ENCODE measurements at places on chromosomes 1 and 21.
A peak's percentile ranks its signal among the peaks of the same experiment; 100 is the strongest.

DNA sequence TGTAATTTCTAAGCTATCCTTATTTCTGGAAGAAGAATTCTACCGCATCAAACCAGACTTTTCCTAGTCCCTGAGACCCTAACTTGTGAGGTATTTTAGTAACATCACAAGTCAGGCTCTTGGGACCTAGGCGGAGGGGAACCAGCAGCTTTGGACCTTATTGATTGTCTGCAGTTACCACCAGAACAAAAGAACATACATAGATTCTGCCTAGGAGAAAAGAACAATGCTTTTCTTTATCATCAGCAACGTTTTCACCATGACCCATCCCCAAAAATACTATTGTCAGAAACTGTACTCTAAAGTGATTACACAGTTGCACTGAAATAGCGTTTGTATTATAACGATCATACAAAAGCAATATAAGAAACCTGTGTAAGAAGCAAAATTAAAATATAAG is 860.4 kb downstream of the USP25 start:
- no peak for DNase-seq

GRCh38 chr1:168653567-168653966 is 75.4 kb downstream of the DPT start:
- no peak for DNase-seq

- peak; percentile 64 for DNase-seq
These were observed 5.5 kb upstream of the AGTRAP start for GRCh38 chr1:11730429-11730891.

DNA sequence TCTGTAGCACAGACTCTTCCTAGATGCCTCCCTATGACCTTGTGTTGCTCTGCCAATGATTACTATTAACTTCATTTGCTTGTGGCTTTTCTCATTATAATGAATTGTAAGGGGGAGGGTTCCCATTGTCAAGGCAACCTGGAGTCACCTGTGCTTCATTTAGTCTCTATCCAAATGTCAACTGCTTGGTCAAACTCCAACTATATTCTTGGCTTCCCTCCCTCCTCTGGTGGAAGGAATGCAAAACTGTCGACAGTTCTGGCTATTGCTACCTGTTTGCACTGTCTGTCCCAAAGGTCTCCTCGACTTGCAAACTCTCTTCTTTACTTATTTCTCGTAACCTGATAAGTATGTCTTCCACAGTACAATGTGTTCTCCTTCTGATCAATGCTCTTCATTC is 100.3 kb downstream of the CACNA1E start:
- DNase-seq, result no peak

DNA sequence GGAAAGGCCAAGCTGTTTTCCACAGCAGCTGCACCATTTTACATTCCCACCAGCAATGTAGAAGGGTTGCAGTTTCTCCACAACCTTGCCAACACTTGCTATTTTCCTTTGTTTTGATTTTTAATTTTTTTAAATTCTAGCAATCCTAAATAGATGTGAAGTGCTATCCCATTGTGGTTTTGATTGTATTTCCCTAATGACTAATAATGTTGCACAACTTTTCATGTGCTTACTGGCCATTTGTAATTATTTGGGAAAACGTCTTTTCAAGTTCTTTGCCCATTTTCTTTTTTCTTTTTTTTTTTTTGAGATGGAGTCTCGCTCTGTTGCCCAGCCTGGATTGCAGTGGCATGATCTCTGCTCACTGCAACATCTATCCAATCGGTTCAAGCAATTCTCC is 53.9 kb downstream of the VCAM1 start:
- no peak for DNase-seq

- DNase-seq, result no peak
These were observed 65.7 kb downstream of the DISP1 start for GRCh38 chr1:222880587-222880986.

DNA sequence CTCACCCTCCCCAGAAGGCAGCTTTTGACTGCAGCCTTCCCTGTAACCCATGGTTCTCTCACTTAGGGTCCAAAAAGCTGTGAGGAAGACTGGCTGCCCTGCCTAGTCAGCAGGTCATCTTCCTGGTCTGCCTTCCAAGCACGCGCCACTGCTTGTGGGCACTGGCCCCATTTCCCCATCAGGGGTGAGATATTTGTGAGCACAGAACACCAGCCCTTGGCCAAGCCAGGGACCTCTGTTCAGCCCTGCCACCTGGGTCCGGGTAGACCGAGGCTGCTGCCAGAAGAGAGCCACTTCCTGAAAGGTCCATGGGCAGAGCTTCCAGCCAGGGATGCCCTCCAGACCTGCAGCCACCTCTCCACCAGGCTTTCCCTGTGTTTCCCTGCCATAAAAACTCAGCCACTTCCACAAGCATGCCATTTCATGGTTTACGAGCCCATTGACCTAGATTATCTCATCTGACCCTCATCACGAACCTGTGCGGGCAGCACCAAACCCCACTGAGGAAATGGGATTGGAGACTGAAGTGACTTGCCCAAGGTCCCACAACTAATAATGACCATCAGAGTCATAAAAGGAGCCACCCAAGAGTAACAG is 40.5 kb downstream of the GLIS1 start:
- no peak for DNase-seq

- no peak for DNase-seq
These were observed 6.4 kb downstream of the BCAR3 start for GRCh38 chr1:93675271-93675670.

DNA sequence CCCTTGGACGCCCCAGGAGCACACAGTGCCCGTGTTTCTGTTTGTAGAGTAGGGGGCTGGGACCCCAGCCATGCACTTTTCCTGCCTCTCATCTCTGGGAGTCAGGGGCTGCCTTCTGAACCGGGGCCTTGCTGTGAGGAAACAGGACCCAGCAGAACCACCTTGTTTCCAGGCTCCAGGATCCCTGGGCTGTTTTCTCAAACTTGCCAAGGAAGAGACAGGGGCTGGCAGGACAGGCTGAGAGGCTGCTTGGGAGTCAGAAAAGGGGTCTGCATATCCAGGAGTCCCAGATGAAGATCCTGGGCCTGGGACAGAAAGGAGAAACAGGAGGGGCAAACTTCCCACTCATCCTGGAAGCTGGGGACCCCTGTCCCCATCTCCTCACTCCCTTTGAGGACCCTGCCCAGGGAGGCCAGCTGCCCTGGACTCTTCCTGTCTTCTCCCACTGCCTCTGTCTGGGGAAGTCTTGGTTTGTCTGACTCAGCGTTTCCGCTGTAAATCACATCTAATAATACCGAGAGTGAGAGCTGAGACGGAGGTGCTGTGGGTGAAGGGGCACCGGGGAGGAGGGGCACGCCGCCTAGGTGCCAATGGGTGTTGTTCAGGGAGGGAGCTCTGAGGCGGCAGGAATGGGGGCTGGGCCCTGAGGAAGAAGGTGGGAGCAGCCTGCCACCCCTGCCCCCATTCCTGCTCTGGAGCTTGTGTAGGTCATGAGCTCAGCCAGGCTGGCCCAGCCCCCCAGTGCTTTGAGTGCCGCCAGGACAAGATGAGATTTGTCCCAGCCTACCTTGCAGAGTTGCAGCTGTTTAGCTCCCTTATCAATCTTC is 16.7 kb downstream of the POU3F1 start:
- peak; percentile 88 for DNase-seq

DNA sequence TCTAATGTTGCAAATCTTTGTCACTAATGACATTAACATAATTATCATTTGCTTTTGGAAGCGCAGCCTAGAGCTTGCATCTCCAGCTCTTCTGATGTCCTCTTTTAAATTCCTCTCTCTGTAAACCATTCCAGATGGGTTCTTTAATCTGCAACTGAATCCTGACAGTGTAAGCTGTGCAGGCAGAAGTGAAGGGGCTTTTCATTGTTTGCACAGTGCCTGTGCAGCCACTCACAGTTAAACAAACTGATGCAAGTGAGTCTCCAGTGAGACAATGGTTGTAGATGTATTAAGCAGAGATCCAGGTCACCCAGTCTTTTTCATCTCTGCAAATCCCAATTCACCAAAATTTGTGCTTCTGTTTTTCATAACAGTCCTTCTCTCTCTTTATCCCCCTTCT is 22.5 kb upstream of the FCRL5 start:
- no peak for DNase-seq

- no peak for DNase-seq
These were observed 23.7 kb upstream of the TMCO2 start for GRCh38 chr1:40224040-40224439.

GRCh38 chr1:54989968-54990810 is 8.5 kb upstream of the BSND start:
- DNase-seq, result no peak

DNA sequence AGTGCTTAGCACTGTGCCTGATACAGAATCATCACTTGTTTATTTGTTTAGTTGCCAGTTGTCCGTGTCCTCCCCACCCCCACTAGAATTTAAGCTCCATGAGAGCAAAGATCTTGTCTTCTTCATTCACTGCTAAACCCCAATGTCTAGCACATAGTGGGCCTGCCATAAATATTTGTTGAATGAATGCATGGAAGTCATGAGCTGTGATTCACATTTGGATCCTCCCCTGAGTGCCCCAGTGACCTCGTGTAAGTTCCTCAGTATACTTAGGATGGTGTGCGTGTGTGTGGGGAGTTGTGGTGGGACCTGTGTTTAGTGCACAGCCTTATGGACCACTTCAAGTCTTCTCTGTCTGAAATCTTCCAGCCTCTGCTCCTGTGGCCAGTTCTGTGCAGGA is 23.1 kb downstream of the IER5 start:
- no peak for DNase-seq

DNA sequence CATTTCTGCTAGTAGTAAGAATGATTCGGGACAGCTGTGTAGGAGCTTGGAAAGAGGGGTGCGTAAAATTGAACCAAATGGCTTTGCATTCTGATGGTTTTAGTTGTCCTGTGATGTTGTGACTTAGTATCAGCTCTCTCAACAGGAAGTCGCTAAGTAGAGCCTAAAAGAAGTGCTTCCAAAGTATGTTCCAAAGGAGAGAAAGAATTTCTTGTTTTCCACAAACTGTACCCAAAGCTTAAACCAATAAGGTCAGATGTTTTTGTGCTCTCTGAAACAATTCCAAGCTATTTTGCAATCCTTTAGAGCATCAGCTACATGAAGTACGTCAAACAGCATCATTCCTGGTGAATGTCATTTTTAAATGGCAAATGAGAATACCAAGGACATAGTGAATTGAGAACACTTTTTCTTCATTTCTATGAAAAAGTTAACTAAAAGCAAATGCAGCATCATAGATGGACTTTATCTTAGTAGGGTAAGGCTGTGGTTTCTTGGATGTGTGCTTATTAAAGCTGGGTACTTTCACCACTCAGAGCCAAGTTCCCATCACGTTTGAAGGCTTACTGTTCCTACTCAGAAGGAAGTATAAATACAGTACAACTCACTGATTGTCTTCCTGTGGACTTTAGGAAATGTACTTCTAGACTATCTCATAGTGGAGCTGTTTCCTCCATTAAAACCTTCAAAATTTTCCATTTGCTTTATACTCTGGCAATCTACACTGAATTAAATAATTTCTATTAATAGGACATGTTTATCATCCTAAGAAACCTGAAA is 148.6 kb downstream of the C1orf21 start:
- no peak for DNase-seq

DNA sequence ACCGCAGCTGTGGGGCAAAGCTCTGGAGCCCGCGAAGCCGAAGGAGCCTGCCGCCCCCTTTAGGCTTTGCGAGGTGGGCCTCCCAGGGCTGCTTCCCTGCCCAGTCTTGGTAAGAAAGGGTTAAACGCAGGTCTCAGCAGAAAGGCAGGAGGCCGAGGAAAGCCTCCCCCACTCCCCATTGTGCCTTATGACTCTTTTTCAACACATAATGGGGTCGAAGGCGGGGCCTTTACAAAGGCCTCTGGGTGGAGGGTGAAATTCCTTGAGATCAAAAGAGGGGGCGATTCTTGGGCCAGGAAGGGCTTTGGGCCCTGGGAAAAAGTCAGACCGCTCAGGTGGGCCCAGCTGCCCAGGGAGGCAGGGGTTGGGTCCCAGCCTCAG is 880 bp downstream of the ALPL start:
- DNase-seq, result no peak

DNA sequence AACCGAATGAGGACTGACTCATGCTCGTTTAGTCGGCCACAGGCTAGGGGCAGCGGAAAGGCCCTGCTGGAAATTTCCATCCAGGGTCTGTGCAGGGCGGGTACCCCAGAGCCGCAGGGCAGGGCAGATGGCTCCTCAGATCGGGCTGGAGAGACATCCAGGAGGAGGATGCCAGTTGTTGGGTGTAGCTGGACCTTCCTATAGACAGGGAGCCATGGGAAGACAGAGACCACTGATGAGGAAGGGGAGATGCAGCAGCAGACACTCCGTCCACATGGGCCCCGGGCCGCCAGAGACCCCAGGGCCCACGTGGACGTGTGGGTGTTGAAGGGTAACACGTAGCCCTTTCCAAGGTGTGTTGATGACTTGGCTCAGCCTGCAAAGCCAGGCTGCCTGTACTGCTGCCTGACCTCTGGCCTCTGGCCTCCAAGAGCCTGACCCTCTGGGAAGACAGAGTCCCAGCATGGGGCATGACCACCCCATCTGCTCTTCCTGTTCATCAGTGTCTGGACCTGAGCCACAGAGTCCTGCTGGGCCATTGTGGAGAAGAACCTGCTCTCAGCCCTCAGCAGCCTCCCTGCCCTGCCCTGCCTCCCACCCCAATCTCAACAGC is 4.8 kb downstream of the GNG4 start:
- DNase-seq, result peak; percentile 51

DNA sequence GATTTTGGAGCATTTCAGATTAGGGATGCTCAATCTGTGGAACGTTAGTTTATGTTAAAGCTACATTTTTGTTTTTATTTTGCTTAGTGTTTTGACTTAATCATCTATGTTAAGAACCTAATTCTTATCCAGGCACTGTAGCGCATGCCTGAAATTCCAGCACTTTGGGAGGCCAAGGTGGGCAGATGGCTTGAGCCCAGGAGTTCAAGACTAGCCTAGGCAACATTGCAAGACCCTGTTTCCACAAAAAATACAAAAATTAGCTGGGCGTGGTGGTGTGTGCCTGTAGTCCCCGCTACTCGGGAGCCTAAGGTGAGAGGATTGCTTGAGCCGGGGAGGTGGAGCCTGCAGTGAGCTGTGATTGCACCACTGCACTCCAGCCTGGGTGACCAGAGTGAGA is 23.4 kb downstream of the FNBP1L start:
- DNase-seq, result no peak

- no peak for DNase-seq
These were observed 57.7 kb downstream of the ATG4C start for GRCh38 chr1:62841587-62842169.

DNA sequence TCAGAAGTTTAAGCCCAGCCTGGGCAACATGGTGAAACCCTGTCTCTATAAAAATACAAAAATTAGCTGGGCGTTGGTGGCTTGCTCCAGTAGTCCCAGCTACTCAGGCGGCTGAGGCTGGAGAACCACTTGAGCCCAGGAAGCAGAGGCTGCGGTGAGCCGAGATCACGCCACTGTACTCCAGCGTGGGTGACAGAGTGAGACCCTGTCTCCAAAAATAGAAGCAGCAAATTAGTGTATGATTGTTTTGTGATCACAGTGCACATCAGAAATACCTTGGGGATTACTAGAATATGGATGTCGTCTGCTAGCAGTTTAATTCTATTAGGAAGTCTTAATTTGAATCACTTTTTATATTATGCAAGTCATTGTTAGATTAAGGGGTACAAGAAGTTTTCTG is 59.0 kb downstream of the ZBTB17 start:
- DNase-seq, result peak; percentile 58

GRCh38 chr1:241482761-241483250 is 36.7 kb downstream of the FH start:
- DNase-seq, result no peak

- no peak for DNase-seq
These were observed 109.0 kb downstream of the SDCCAG8 start for GRCh38 chr1:243364866-243365265.

- no peak for DNase-seq
These were observed 49.4 kb downstream of the SPATA46 start for GRCh38 chr1:162327144-162327787.

GRCh38 chr1:211698161-211699026 is 23.0 kb upstream of the NEK2 start:
- DNase-seq, result peak; percentile 96

- DNase-seq, result peak; percentile 41
These were observed 4.0 kb upstream of the RCAN3 start for GRCh38 chr1:24498589-24498988.

All from activated CD8-positive, alpha-beta memory T cell treated with anti-CD3 and anti-CD28 coated beads for 24 hours (primary cell).